Activated CD8-positive, alpha-beta memory T cell treated with anti-CD3 and anti-CD28 coated beads for 1 hour (primary cell): ENCODE measurements at places on chromosomes 6 and 20.

- DNase-seq = no peak
Observed at GRCh38 chr20:61692479-61692878, 373.2 kb downstream of the TAF4 start.

DNA sequence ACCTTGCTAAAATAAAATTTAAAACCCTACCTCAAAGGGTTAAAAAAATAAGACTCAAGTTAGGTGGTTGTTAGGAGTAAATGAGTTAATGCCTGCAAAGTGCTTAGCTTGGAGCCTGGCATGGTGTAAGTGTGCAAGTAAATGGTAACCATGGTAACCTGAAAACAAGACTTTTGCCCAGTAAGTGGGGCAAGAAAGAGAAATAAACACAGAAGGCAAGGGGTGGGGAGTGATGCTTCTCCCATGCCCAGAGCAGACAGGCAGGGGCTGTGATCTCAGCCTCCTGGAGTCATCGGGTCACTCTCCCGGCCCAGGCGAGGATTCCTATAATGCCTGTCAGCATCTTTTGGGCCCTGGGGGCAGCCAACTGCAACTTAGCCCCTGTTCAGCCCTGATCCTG lies 59.2 kb upstream of the SLC32A1 start:
- DNase-seq = no peak

DNA sequence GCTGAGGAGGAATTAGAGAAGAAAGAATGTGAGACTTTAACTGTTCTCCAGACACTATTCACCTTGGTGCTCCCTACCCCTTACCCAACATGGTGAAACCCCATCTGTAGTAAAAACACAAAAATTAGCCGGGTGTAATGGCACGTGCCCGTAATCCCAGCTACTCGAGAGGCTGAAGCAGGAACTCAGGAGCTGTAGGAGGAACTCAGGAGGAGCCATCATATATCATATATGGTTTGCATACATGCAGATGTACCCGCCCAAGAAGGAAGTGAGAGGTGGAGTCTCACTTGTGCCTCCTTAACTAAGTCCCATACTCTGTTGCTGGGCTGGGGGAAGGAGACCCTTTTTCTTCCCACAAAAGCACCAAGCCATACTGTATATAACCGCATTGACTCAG lies 35.5 kb upstream of the ME1 start:
- DNase-seq = no peak

DNA sequence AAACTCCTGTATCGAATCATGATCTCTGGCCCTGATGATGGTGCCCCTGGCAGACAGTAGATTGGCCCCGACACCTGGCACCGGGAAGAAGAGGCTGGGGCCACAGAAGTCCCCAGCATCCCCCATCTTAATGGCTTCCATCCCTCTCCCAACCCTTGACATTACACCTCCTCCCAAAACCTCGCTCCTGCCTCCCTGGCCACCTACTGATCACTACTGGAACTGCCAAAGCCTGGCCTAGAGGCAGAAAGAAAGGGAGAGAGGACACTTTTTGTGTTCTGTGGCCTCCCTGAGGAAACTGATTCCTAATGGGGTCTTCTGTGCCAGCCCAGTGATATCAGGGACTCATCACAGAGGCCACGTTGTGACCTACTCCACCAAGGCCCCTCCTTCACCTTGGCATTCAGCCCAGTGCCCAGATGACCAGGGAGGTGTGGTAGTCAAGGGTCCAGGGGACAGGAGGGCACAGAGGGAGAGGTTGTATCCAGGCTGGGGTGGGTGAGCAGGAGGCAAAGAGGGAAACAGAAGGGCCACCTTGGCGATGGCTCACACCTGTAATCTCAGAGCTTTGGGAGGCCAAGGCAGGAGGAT lies 6.1 kb downstream of the C20orf173 start:
- no peak for DNase-seq

- no peak for DNase-seq
Observed at GRCh38 chr6:108921547-108922361, 73.5 kb downstream of the ARMC2 start.

- DNase-seq = no peak
Observed at GRCh38 chr6:119205911-119206618, 127.6 kb upstream of the FAM184A start.

- DNase-seq = no peak
Observed at GRCh38 chr20:48613926-48614325, 213.9 kb downstream of the PREX1 start.

DNA sequence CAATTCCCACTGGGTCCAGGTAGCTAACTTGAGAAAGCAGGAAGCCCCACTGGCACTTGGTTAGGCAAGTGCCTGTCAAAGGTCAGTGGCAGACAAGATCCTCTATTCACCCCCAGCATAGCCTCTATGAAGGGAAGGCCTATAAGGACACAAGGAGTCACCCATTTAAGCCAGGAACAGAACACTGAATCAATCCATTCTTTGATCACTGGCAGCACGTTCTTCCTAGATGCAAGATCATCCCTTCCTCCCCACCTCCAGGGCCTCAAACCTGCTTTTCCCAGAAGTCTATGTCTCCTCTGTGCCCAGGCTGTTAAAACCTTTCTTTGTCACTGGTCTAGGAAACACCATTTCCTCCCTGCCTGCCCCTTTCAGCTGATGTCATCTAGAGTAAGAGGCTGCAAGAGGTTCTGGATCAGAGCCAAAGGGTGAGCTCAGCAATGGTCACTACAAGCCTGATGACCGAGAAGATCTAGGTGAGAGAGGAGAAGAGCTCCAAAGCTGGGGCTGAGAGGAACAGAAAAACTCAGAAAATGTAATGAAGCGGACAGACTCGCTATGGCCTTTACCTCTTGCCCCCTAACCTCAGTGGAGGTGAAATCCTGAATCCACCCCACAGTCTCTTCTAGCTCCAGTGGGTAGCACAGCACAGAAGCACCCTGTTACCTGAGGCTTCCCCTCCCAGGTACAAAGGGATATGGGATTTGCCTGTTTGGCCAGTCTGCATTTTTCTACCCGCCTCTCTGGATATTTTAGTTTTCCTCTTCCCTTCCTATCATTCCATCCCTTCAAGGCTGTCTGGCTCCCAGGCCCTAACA lies 1.8 kb downstream of the GTPBP2 start:
- no peak for DNase-seq

DNA sequence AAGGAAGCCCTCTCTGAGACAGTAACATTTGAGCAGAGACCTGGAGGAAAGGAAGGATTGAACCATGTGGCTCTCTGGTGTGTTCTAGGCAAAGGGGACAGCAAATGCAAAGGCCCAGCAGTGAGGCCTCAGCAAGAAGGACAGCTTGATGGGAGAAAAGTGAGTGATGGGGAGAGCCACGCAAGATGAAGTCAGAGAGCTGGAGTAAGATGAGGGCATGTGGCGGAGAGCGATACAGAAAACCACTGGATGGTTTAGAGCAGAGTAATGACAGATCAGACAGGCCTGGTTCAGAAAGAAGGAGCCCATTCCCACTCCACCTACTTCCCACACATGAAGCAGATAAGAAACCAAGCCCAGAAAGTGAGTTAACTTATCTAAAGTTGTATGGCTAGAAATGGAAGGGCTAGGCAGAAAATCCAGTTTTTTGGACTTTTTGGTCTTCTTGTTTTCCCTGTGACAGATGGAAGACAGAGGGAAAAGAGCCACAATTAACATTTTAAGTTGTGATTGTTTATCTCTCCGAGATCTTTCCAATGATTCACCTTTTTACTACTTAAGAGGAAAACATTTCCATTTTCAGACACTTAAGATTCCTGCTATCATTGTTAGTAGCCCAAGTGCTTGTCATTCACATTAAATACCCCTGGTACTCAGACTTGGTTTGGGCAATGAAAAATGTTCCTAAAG lies 723 bp upstream of the SNPH start:
- DNase-seq = no peak

- no peak for DNase-seq
Observed at GRCh38 chr20:23147964-23148730, 62.0 kb upstream of the CD93 start.

DNA sequence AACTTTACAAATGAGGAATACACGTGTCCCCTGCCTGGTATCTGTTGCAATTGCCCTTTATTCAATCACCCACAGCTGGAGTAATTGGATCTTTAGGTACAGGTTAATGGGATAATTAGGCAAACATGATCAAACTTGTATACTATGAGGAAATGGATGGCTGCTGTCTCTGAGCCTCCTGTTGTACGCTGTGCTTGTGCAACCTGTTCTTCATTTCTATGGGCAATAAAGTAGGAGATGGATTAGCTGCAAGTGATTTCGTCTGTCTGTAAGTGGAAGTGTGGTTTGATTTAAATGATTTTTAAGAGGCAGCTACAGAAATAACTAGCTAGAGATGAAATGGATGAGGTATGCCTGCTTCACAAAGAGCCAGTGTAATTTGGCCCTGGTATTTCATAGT lies 474.1 kb downstream of the RNF144B start:
- DNase-seq = no peak

DNA sequence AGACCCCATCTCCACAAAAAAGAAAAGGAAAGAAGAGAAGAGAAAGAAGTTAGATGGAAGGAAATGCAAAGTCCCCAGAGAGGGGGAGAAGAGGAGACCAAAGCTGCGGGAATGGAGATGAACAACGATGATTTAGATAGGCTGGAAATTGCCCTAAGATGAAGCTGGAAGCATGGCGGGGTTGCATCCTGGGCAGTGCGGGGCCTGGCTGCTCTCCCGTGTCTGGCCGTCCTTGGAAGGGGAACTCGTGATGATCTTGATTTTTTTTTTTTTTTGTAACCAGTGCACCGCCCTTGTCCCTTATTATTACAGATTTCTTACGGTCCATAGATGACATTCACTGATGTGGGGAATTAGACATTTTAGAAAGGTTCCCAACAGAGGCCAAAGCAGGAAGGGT lies 276.5 kb downstream of the CDH4 start:
- no peak for DNase-seq

- no peak for DNase-seq
Observed at GRCh38 chr6:133218852-133219251, 22.3 kb upstream of the EYA4 start.

- no peak for DNase-seq
Observed at GRCh38 chr20:49964964-49965780, 17.6 kb upstream of the SNAI1 start.

GRCh38 chr20:18750735-18751134 lies 62.8 kb upstream of the SCP2D1 start:
- DNase-seq = no peak

GRCh38 chr6:161829291-161829729 lies 555.4 kb upstream of the AGPAT4 start:
- no peak for DNase-seq

DNA sequence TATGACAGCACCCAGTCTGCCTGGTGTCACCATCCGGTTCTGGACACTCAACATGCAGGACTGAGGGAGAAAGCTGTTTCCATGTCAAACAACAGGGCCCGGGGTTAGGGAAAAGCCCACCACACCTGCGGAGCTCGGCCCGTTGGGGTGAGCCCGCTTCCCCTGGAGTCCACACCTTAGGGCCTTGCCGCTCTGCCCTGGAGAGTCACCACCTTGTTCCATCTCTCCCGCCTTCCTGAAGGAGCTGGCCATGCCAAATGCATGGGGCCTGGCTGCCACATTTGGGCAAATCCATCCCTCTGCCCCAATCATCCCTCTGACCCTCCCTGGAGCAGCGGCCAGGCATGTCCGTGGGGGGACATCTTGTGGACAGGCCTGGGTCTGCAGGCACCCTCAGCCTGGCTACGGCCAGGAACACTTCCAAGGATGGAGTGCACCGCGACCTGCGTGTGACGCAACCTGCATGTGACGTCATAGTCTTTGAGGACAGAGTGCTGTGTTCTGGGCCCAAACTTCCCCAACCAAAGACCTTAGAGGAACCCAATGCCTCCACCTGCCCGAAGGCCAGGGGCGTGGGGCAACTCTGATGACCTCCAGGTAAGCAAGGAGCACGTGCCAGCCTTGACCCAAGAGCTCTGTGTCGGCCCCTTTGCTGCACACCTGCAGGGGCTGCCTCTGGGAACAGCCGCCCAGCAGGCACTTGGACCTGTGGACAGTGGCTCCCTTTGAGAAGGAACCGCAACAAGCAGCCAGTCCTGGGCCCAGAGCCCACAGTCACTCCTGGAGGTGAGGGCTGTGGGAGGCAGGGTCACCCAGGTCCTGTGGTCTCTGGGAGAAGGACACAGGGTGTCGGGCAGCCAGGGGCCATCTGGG lies 1.7 kb downstream of the CABLES2 start:
- DNase-seq = no peak

DNA sequence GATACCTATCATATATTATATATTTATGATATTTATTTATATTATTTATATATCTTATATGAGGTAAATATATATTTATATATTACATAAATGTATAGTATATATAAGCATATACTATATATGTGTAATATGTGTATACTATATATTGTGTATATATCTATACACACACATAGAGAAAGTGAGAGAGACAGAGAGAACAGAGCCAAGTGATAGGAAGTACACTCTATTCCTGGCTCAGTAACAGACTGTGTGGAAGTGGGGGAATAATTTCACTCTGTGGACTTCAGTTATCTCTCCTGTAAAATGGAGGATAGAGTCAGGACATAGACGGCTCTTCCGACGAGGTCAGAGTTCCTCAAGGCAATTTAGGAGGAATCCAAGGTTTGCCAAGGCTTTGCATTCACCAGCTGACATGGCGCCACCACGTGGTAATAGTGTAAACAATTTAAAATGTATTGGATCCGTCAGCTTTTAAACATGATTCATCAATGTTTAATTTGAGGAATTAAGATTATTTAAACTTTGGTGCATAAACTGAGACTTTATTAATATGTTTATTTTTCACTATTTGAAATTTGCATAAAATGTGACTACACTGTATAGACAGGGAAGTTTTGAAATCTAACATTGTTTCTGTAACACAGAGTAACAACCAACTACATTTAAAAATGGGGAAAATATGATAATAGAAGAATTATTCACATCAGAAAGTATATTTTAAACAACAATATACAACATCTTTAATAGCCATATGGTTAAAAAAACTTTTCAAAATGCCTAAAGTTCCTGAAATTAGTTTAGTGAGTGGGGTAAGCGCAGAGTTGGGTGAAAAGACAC lies 75.4 kb upstream of the TMEM244 start:
- DNase-seq = peak; percentile 7

DNA sequence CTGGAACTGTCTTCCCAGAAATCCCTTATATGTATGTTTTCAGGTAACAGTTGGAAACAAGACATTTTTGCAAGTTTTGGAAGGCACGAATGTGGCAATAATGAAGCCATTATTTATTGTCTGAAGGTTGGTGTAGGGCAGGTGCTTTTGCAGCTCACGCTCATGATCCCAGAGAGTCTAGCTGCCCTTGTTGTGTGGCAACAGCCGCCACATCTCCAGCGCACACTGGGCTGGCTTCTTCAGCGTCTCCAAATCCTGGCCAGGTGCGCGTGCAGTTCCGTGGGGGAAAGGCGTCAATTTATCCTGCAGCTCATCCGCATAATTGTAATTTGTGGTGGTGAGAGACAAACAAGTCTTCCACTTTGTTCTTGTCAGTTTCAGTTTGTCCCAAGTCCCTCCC lies 71.2 kb downstream of the TRDN start:
- no peak for DNase-seq
